ENCODE measurements at places on chromosomes 16 and 17.
A peak's percentile ranks its signal among the peaks of the same experiment; 100 is the strongest.

GRCh38 chr17:57750109-57750871 is 5.2 kb upstream of the CCDC182 start:
- no peak for DNase-seq

GRCh38 chr16:84600343-84601229 is 17.3 kb downstream of the COTL1 start:
- no peak for DNase-seq

- DNase-seq: no peak
These were observed 83.2 kb upstream of the CLEC18A start for GRCh38 chr16:69867784-69868560.

DNA sequence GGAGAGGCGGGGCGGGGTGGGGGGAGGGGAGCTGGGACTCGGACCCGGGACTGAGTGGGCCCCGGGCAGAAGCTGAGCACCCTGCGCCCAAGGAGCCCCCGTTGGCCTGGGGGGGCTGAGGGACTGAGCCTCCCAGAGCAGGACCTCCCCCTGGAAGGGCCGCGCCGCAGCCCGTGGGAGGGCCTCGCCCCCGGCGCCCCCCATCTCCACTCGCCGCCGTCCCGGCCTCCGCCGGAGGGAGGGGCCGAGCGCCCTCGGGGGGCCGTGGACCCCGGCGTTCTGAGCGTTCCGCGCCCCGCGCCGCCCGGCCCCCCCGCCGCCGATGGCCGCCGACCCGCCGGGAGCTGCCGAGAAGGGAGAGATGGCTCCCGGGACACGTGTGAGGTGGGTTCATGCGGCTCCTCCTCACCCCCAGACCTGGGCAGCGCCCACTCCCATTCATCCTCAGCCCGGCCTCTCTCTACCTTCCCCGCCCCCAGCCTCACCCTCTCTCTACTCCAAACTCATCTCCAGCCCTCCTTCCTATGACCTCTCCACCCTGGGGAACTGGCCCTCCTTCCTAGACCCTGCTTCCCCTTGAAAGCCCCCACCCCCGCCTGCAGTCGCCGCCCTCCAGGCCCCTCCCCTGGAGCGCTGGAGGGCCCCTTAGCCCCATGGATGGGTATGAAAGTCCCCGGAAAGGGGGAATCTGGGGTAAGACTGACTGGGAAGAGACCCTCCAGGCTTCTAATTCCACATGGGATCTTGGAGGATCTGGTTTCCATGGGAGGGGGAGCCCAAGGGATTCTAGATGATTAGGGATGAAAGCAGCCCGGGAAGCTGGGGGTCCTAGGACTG is 922 bp downstream of the FBXL19 start:
- DNase-seq: no peak

- DNase-seq: no peak
These were observed 50.7 kb upstream of the TAC4 start for GRCh38 chr17:49898366-49899190.

DNA sequence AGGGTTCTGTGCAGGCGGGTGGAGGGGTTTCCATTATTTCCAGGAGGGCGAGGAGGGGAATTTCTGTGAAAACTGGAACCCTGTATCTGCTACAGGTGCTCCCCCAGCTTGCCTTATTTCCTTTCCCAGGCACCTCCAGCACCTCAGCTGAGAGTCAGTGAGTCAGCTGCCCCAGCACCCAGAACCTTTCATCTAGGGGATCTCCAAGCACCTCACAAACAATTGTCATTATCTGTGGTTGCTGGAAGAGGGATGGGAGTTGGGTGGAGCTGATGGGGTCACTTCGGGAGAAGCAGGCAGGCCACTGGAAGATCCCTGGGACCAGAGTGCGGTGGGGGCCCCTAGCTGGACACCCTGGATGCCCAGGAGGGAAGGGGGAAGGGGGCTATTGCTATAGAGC is 10.0 kb upstream of the CLUH start:
- no peak for DNase-seq

GRCh38 chr17:28738680-28739384 is 5.0 kb upstream of the TRAF4 start:
- DNase-seq: no peak

DNA sequence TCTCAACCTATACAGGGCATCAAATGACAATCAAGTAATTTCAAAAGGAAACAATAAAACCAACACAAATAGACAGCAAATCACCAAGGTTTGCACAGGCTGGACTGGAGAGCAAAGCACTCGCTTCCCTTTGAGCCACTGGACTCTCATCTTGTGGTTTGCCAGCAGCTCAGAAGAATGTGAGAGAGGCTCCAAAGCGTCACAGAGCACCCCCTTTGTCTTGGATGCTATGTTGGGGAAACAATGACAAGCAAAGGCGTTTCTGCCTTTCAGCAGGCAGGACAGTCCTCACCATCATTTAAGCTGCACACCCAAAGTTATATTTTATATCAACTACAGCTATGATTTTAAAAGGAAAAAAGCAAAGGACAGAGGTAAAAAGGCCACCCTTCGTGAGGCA is 13.2 kb downstream of the SLC6A4 start:
- DNase-seq: no peak

DNA sequence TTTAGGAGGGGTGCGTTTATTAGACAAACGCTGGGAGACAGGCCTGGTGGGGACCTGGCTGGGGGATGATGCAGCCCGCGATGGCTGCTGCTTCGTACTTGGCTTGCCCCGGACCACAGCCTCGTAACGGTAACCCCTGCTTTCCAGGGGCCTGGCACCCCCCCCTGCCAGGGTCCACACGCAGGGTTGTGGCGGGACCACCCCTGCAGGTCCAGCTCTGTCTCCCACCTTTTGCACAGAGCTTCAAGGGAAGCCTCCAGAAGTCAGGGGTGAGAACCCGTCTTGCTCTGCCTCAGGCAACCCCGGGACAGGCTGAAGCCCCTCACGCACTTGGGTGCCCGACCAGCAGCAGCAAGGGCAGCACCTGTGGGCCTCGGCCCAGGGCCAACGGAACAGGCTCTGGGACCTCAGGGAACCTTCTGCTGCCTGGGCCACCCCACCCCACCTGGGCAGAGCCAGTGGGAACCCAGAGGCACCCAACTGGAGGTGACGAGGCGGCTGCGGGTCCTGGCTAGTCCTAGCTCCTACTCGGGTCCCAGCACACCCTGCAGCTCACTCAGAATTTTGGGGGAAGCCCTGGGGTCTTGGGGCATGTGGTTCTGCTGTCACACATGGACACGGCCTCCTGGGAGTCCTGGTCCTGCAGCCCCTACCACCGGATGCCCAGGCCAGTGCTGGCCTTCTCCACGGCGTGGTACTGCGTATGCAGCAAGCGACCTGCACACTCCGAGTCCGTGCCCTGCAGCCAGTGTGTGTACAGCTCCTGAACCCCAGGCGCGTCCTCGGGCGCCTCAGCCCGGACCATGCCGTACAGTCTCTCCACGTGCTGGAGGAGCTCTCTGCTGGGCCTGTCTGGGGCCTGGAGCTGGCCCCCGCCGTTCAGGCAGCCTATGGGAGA is 3.1 kb downstream of the HAGHL start:
- DNase-seq: no peak

- no peak for DNase-seq
These were observed 20.3 kb downstream of the CLUH start for GRCh38 chr17:2691069-2691871.

DNA sequence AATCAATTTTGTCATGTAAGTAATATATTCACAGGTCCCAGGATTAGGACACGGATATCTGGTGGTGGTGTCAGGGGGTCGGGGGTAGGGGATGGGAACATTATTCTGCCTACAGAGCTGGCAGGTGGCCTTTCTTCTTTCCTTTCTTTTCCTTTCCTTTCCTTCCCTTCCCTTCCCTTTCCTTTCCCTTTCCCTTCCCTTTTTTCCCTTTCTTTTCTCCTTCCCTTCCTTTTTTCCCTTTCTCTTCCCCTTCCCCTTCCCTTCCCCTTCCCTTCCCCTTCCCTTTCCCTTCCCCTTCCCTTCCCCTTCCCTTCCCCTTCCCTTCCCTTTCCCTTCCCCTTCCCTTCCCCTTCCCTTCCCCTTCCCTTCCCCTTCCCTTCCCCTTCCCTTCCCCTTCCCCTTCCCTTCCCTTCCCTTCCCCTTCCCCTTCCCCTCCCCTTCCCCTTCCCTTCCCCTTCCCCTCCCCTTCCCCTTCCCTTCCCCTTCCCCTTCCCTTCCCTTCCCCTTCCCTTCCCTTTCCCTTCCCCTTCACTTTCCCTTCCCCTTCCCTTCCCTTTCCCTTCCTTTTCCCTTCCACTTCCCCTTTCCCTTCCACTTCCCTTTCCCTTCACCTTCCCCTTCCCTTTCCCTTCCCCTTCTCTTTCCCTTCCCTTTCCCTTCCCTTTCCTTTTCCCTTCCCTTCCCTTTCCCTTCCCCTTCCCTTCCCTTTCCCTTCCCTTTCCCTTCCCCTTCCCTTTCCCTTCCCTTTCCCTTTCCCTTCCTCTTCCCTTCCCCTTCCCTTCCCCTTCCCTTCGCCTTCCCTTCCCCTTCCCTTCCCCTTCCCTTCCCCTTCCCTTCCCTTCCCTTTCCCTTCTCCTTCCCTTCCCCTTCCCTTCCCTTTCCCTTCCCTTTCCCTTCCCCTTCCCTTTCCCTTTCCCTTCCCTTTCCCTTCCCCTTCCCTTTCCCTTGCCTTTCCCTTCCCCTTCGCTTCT is 145.9 kb downstream of the PRKCB start:
- DNase-seq: no peak

DNA sequence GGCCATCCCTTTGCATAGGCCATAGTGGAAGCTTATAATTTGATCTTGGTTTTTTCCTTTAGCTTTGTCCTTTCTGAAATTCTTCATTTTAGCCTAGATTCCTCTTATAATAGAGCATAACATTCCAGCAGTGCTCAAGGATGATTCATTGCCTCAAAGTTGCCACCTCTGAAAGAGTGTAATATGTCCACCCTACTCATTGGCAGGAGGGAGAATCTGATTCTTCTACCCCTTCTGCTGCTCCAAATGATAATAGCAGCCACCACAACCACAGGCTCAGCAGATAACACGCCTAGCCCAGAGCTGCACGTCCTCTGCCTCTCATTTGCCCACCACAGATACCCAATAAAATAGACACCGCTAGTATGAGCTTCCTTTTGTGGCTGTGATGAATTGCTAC is 337.4 kb upstream of the HSBP1 start:
- peak; percentile 33 for DNase-seq

- no peak for DNase-seq
These were observed 1243.8 kb downstream of the CDH8 start for GRCh38 chr16:60792437-60792836.

DNA sequence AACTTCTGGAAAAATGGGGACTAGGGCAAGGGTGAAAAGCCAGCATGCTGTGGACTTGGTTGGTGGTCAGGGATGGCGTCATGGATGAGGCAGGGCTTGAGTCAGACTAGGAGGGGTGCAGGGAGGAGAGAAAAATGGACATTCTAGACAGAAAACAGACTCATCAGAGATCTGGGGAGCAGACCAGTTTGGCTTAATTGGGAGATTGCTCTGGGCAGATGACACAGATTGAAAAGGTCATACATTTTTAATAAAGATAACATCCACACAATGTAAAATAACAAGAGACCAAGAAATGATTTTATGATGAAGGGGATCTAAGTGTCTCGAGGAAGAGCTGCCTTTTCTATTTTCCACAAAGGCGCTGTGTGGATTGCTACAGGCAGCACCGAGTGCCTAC is 326.3 kb downstream of the XYLT1 start:
- no peak for DNase-seq

DNA sequence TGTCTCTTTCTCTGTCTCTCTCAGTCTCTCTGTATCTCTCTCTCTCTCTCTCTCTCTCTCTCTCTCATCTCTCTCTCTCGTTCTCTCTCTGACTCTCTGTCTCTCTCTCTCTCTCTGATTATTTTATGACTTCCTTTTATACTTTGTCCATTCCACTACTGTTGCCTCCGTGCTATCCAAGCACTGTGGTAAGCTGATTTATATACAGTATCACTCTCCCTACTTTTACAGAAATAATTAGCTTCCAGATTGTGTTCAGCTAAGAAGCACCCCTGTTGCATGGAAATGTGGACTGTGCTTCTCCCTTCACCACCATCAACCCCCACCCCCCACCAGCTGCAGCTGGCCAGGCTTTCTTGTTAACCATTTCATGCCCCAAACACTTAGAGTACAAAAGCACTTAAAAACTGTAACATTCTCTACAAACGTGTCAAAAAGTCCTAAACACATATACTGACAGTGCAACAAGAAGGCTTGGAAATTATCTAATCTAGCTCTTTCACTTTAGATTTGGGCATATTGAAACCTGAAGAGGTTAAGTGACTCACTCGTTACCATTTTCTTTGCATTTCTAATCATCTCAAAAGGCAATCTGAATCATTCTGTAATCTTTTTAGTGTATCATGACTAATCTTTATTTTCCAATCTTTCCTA is 11.6 kb upstream of the TMEM100 start:
- peak; percentile 42 for DNase-seq

DNA sequence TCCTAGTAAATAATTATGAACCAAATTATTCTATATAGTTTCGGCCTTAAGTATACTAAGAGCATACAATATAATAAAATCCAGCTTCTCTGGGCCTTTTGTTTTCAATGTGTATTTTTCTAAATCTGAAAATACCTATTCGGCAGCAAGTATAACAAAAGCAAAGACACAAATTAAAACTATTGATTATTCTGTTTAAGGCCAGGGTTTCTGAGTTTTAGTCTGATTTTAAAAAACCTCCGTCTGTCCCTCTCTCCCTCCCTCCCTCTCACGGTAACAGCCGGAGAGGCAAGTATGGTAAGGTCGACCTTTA is 1.5 kb downstream of the TOB1 start:
- DNase-seq: no peak

DNA sequence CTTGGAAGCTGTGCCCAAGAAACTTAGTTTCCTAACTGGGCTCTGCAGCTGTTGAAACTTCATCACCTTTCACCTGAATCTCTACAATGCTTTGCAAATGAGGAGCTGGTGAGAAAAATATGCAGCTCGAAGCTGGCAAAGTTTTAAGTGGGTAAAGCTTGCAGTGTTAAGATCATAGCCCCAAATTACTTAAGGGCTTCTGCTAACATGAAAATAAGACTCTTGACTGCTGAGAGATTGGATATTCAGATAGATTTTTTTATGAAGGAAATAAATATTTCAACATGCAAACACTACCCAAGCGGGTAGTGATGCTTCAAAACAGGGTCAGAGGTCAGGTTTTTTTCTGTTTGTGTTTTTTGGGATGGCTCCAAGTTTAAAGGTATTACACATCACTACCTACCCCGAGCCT is 278.7 kb downstream of the FTO start:
- no peak for DNase-seq

DNA sequence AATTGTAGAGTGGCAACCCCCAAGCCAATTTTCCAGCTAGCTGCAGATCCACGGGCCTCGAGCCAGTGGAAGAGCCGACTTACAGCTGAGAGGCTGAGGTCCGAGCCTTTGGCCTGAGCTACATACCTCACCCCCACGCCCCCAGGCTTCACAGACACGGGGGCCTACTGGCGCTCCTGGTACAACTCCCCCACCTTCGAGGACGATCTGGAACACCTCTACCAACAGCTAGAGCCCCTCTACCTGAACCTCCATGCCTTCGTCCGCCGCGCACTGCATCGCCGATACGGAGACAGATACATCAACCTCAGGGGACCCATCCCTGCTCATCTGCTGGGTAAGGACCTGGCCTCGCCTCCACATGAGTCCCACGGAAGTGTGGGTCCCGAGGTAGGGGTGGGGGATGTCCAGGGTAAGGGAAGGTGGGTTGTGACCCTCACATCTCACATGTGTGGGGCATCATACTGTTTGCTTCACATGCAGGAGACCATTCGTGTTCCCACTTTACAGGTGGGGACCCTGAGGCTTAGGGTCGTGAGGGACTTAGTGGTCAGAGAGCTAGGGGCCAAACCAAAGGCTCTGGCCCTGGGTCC is 3.4 kb downstream of the ACE start:
- no peak for DNase-seq

- no peak for DNase-seq
These were observed 25.7 kb downstream of the CALB2 start for GRCh38 chr16:71384073-71384724.

- no peak for DNase-seq
These were observed 20.9 kb downstream of the GNAO1 start for GRCh38 chr16:56212144-56212543.

- DNase-seq: no peak
These were observed 1.3 kb downstream of the PSMD12 start for GRCh38 chr17:67364847-67365737.

Data from foreskin keratinocyte (primary cell).